Stimulated activated CD8-positive, alpha-beta memory T cell treated with anti-CD3 and anti-CD28 coated beads, Interleukin-4, amount 100 ng/mL, for 1 hour (primary cell): ENCODE measurements at places on chromosomes 7 and 10.

- DNase-seq: no peak
These were observed 87.8 kb upstream of the DUSP5 start for GRCh38 chr10:110409926-110410325.

GRCh38 chr7:87570178-87570577, 30.5 kb downstream of the ABCB1 start:
- DNase-seq: no peak

- no peak for DNase-seq
These were observed 274.2 kb downstream of the DOCK4 start for GRCh38 chr7:111931958-111932357.

DNA sequence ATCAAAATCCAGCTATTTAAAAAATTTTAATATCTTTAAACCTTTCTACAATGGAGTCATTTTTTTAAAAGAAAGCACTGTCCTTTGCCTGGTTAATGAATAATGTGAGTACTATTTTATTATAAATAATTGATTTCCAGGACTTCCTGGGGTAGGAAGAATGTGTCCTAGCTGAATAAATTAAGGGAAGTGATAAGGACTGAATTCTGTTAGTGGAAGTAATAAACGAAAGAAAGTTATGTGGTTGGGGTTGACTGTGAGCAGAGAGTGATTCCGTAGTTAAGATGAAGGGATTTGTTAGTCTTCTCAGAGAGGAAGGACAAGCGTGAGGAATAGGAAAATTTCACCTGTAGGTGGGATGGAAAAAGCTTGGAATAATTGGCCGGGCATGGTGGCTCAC, 59.1 kb downstream of the AHCYL2 start:
- no peak for DNase-seq

GRCh38 chr10:69237528-69238159, 17.5 kb downstream of the HKDC1 start:
- peak; percentile 78 for DNase-seq

- no peak for DNase-seq
These were observed 18.6 kb upstream of the HSPA12A start for GRCh38 chr10:116760919-116761318.

DNA sequence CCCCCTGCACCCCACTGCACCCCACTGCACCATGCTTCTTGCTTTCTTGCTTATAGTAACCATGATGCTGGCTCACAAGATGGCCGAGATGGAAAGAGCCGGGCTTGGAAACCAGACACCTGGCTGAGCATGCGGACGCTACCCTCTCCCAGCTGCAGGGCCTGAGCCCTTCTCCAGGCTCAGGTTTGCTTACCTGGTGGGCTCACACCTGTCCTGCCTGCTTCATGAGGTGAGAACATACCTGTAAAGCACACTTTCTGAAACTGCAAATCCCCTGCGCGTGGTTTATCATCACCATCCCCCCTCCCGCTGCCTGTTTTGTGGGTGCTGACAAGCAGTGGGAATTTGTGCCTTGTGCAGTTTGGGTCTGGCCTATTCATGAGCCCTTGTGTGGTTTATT, 302.7 kb downstream of the GLRX3 start:
- no peak for DNase-seq

DNA sequence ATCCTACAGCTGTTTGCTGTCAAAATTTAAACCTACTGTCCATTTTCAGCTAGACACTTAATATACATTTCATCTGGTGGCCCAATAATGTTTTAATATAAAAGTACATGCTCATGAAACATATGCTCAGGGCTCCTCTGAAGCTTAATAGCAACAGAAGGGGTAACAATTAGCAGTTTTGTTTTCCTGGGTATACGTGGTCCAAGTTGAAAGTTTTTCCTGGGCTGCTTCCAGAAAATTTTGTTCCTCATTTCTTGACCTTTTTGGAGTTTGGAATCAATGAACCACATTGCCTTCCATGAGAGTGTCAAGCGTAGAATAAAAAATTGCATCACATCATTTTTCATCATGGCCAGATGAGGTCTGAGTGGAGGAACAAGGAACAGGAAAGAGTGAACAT, 537.3 kb upstream of the MGMT start:
- no peak for DNase-seq

DNA sequence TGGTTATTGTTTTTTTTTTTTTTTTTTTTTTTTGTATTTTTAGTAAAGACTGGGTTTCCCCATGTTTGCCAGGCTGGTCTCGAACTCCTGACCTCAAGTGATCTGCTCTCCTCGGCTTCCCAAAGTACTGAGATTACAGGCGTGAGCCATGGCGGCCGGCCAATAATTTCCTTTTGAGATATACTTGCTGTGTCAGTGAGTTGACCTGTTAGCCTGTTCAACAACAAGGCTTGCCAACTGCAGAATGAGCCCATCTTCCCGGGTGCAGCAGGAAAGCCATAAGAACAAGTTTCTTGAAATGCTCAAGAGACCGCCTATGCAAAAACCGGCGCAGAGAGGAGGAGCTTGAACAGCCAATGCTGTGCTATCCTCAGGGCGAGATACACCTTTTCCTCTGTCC, 112.5 kb downstream of the PRPF18 start:
- DNase-seq: no peak

- no peak for DNase-seq
These were observed 153.8 kb upstream of the AKR1E2 start for GRCh38 chr10:4672201-4672600.

- no peak for DNase-seq
These were observed 77.8 kb upstream of the LRRC17 start for GRCh38 chr7:102834999-102835398.

GRCh38 chr7:23710000-23710399, at the start of gene STK31:
Gene STK31 (plus strand): TSS chr7:23710219. CDS start chr7:23710286, 67 bp downstream.
- DNase-seq: no peak

DNA sequence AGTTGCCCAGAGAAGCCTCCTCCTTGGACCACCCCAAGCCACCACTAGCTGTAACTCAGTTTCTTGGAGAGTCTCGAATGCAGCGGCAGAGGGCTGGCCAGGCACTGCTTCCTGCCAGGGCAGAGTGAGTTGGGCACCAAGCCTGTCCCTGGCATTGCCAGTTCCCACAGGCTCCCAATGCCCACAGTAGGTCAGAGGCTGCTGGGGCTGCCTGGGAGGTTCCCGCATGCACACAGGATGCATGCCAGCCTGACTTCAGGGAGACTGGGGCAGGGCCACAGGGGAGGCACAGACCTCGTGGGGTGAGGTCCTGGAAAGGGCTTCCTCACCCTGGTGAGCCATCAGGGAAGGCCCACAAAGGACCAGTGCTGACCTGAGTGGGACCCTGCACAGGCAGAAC, 152.8 kb downstream of the ZNF248 start:
- no peak for DNase-seq

DNA sequence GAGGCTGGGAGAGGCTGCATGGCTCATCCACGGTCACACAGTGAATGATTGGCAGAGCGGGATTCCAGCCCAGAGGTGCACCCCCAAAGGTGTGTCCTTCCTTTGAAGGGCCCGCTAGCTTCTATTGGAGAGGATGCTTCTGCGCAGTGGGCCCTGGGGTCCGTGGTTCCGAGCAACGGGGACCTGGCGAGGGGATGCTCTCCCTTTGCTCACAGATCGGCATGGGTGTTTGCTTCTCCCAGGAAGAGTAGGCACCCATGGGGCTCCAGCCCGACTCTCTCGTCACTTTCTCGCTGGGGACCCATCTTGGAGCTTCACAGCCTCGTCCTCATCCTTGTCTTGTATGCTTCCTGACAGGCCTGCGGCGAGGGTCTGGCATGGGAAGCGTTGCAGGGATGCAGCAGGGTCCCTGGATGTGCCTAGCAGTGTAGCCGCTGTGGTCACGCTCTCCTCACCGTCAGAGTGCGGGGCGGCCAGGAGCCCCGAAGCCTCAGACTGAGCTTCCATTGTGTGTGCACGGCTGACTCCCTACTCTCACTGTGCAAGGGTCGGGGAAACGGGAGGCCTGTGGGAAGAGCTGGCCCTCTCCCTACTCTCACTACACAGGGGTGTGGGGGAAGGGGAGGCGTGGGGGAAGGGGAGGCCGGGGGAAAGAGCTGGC, 538.5 kb upstream of the FOXK1 start:
- DNase-seq: no peak

DNA sequence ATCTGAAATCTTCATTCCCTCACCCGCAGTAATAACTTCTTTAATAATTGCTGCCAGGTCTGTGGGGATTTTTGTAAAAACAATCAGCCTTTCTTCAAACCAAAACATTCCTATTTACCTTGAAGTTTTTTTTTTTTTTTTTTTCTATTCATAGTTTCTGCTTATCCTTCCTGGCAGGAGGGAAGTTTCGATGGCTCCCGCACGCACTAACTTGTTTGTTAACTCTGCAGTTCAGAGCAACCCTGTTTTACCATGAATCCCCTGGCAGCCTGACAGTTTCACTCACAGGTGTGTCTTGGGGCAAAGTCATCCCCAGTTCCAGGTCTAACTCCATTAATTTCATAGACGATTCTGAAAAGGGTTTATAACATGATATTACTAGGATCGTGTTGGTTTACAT, 149.3 kb downstream of the KLF6 start:
- no peak for DNase-seq

- DNase-seq: no peak
These were observed 238.2 kb downstream of the BUB3 start for GRCh38 chr10:123392182-123392963.

DNA sequence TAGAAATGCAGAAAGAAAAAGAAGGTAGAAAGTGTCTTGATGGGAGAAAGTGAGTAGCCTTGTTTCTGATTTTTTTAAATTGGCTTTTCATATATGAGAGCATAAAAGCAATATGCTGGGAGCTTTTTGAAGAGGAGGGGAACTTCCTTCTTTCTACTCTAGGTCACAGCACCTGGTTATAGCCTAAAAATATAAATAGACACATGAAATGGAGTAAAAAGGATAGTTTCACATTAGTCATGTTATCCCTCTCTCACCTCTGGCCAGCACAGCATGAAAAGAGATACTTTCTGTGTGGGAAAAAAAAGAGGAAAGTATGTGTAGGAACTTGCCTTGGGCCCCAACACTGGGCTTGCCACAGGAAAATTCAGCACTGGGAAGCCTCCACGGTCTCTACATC, 292.2 kb upstream of the ZWINT start:
- no peak for DNase-seq

DNA sequence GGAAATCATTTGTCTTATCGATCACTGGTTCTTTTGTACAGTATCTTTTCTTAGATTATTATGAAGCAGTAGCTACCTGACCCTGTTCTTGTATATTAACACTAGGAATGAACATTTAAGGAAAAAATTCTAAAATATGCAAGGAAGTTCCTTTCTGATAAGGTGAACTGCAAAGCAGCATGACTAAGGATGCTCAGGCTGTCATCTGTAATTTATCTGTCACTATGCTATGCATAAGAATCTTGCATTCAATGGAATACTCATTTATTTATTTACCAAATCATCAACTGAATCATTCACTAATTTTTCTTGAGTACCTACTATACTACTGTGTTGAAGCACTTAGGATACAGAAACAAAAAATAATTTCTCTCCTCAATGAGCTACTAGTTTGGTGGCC, 5.8 kb downstream of the GSDME start:
- DNase-seq: no peak

- DNase-seq: no peak
These were observed 24.9 kb downstream of the NRBF2 start for GRCh38 chr10:63157845-63158624.

DNA sequence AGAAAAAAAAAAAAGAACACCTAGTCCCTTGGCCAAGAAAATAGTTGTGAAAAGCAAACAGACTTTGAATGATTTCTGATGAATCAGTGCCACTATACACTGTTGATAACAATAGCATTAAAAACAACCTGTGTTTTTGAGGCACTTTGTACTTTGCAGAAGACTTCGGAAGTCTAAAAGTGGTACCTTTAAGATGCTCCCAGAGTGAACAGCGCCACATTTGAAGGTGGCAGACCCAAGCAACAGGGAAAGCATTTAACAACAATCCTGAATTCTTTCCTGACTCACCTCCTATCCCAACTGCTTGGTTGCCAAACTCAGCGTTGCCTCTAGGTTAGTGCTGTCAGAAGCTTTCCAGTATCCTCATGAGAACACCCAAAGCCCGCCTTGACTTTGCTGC, 102.5 kb upstream of the CCDC6 start:
- DNase-seq: no peak

DNA sequence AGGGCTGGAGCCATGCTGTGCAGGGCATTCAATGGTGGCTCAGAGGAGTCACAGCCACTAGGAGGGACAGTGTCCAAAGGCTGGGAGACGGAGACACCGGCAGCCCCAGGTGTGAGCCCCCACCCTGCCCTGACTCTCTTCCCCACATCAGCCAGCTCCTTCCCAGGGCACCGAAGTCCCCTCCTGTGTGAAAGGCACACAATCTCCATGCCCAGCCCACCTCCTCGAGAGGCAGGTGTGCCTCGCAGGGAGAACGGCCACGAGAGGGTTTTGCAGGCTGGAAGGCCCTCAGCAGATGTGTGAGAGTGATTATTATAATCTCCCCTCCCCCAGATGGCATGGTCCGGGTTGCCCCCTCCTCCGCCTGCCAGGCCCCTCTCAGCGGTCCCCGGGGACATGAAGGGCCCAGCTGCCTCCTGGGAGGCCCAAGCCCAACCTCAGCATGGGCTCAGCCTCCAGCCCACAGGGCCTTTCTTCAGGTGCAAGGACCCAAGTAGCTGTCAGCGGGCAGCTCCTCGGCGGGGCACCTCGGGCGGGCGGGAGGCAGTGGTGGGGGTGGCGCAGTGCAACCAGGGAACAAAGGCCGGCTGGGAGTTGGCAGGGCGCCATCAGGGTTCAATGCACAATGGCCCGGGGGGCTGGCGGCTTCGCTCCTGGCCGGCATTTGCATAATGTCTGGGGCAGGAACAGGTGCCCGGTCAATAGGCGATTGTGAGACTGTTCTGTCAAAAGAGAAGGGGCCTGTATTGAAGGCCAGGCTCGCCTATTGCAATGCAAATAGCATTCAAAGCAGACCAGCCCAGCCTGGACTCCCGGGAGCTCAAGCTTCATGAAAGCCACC, 155.3 kb upstream of the ZMIZ1 start:
- no peak for DNase-seq

DNA sequence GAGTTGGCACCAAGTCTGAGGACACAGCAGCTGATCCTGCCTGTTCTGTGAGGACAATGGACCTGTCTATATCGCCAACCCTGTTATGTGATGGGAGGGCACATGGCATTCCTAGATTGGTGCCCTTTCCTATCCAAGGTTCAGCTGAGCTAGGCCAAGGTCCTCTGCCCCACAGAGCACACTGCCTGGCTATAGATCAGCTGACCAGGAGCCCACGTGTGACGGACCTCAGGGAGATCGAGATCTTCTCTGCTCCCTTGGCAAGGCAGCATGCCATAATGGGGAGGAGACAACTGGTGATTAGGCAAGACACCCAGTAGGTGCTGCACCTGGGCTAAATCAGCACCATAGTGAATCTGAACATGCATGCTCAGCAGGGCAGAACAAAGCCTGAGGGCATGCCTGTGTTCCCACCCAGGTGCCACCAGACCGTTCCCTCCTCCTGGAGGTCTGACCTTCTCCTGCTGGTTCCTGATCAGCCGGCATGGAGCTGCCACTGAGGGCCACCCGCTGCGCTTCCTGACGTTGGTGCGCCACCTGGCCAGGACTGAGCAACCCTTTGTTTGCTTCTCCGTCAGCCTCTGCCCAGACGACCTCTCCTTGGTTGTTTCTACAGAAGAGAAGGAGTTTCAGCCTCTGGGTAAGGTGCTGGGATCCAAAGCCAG, 93.7 kb downstream of the WDFY4 start:
- no peak for DNase-seq
